ENCODE measurements at places on chromosomes 4 and X.
A peak's percentile ranks its signal among the peaks of the same experiment; 100 is the strongest.

DNA sequence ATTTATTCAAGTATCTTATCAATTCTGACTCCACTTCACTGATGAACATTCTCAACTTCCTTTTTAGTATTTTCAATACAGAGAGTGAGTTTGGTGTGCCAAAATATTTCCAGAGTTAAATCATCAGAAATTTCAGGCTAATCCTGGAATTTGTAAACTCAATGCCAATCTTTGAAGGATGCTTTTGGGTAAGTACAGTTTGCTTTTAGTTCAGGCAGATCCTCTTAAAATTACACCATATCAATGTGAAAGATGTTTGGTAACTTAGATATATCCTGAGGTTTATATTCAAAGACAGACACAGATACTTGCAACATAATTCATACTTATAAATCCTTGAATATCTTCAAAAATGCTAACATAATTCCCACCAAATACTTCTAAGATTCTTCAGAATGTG, 76.0 kb upstream of the FAM47B start:
- DNase-seq = no peak

GRCh38 chr4:80144676-80145470, 52.4 kb upstream of the PRDM8 start:
- DNase-seq = no peak

DNA sequence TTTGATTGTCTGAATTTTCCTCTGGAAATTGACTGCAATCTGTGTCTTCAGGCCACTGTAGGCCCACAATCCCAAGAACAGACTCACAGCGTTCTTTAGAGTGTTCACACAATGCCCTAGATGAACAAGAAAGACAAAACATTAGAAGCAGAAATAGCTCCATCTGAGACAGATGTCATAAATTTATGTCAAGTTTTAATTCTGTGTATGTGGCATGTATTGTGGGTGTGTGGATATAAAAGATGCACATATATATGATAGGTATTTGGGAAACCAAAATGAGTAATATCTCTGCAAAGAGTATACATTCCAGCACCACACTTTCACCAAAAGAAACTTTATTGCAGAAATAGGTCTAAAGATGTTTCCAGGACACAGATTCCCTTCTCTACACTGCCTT, 176.1 kb downstream of the CORIN start:
- DNase-seq = no peak

DNA sequence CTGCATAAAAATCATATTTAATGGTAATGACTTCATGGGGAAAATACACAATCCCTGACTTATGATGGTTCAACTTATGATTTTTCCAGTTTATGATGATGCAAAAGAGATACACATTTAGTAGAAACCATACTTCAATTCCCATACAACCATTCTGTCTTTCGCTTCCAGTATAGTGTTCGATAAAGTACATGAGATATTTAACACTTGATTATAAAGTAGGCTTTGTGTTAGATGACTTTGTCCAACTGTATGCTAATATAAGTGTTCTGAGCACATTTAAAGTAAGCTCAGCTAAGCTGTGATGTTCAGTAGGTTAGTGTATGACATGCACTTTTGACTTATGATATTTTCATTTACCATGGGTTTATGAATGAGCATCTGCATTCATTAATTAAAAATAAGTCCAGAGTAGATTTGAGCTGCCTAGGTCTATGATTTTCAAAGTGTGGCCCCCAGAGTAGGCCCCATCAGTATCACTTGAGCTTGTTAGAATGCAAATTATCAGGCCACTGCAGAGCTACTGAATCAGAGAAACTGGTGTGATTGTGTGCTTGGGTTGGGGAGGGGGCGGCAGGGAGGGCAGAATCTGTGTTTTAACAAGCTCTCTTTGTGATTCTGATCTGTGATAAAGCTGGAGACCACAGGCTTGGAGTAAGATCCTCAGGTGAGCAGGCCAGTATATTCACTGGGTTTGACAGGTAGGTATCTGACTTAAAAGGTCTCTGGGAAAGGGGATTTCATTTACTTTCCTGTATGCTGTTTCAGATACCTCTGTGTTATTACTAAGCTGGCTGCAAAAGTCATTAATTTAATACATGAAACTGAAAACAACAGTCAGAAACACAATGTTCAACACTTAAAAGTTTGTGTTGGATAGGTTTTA, 8.4 kb downstream of the ATP10D start:
- DNase-seq = no peak

DNA sequence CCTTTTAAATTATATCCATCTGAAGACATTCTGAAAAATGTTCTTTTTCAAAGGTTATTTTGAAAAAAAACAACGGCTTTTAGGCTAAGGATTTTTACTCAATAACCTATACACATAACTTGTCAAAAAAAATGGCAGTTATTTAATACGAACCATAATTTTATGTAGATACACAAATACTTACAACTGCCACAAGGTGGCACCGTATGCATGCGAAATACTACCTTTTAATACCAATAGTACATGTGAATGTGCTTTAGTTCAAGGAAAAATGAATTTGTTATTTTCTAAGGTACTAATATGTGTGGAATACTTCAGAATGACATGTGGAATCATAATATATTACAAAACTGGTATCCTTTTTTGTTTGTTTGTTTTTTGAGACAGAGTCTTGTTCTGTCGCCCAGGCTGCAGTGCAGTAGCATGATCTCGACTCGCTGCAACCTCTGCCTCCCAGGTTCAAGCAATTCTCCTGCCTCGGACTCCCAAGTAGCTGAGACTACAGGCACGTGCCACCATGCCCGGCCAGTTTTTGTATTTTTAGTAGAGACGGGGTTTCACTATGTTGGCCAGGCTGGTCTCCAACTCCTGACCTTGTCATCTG, 4.6 kb upstream of the MAD2L1 start:
- peak; percentile 75 for DNase-seq

DNA sequence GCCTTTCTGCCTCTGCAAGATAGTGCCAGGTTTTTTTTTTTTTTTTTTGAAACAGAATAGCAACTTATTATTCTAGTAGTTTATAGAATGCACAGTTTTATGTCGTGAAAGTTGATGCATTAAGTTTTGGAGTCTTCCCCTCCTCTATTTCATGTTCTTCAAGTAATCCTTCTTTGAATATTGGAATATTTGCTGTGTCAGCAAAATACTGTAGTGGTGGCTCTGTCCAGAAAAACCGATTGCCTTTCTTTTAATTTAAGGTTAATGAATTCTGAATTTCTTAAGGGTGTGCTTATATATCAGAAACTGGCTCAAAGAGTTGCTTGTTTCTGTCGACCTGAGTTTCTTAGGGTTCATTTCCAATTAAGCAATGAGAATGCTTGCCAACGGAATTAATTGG, 34.8 kb upstream of the TMSB15B start:
- no peak for DNase-seq

- no peak for DNase-seq
Measured at GRCh38 chr4:27807207-27807606, 946.6 kb downstream of the STIM2 start.

- DNase-seq = no peak
Measured at GRCh38 chr4:68245594-68245993, at the start of gene TMPRSS11B. Gene TMPRSS11B, minus strand, starts transcription at chr4:68245694. Its CDS starts 136 bp downstream, at chr4:68245558.

DNA sequence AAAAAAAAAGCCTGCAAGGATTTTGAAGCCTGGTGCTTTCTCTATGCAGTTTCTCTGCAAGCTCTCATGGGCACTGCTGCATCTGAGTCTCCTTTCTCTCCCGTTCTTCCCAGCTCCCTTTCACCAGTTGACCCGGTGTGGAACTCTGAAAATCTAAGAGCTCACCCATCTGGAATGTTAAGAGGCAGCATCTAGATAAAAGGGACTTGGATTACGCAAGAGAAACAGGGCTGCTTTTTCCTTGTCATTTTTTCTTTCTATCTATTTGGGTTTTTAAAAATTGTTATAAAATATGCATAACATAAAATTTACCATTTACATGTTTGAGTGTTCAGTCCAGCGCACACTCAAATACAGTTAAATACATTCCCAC, 95.2 kb upstream of the RPS6KA3 start:
- no peak for DNase-seq

GRCh38 chr4:128556756-128557155, 252.7 kb upstream of the JADE1 start:
- no peak for DNase-seq

GRCh38 chr4:172390331-172390730, 577.1 kb downstream of the GALNTL6 start:
- no peak for DNase-seq

DNA sequence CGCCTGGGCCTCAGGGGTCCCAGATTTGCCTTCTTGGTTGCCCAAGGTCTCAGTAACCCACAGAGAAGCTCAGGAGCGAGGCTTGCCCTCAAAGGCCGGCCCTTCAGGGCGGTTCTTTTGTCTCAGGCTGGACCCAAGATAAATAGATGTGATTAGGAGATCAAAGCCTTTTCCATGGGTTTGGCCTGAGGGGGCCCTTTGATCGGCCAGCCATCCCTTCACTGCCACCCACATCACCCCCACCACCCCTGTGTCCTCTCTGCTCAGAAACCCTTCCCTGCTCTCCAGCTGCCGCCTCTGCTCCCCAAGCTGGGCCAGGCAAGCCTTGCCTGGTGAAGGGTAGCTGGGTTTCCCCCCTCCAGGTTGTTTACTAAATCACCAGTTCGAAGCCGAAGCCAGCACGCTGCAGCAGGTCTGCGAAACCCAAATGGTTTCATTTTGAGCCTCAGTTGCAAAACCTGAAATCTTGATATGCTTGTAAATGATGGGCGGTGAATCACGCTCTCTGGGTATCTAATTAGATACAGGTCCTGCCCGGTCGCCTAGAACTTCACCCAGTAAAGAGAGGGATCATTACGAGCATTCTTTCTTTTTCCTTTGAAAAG, 202.6 kb upstream of the BCOR start:
- DNase-seq = peak; percentile 7

- DNase-seq = no peak
Measured at GRCh38 chr4:181528570-181529184, 714.5 kb upstream of the TENM3 start.

GRCh38 chr4:119543779-119544178, 84.8 kb downstream of the PDE5A start:
- no peak for DNase-seq

- no peak for DNase-seq
Measured at GRCh38 chr4:183181081-183181480, 82.0 kb downstream of the WWC2 start.

DNA sequence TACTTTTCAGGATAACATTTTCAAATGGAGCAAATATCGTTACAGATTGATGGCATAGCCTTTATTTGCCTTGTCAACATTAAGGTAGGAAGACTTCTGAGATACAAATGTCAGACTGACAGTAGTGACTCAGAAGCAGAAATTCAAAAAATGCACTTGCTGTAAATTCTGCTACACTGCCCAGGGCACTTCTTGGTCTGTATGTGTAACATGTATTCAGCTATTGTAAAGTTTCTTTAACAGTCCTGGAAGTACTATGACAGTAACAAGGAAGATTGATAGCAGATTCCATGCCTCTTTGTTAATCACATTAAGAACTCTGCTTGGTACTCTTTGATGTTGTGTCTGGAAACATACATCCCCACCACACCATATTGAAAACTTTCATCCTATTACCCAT, 69.6 kb upstream of the PCDH18 start:
- DNase-seq = no peak

GRCh38 chrX:13101441-13102139, 57.2 kb upstream of the FAM9C start:
- peak; percentile 60 for DNase-seq

DNA sequence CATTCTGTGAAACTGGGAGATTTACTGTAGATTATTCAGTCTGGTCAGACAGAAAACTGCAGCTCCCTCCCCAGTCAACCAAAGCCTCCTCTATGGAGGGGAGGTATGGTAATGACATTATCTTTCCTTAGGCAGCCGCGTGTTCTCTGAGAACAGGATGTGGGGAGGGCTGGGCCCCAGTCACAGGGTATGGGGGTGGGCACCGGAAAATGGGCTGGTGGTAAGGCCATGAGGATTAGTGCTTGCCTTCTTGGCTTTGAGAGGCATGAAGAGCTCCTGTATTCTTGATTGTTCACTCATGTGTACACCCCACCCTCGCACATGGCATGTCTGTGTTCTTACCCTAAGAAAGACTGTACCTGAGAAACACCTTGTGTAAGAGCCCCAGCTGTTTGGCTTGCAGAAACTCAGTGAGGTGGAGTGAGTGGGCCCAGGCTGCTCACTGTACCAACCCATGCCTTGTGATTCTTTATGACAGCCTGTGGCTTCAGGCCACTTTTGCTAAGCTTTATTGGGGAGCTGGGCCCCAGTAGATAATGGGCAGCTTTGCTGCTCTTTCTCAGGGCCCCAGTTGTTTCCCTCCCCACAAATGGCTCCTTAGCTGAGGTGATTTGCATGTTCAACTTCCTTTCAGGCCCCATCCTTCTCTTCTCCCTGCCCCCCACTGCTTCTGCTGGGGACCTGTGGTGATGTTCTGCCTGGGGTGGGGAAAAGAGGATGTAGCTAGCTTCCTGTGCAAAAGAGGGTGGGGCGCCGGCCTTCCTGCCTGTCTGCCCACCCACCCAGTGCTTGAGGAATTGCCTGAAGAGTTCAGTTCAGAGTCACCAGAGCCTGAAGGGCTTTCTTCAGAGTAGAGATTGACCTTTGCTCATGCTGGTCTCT, 30.7 kb downstream of the MSN start:
- DNase-seq = peak; percentile 65

DNA sequence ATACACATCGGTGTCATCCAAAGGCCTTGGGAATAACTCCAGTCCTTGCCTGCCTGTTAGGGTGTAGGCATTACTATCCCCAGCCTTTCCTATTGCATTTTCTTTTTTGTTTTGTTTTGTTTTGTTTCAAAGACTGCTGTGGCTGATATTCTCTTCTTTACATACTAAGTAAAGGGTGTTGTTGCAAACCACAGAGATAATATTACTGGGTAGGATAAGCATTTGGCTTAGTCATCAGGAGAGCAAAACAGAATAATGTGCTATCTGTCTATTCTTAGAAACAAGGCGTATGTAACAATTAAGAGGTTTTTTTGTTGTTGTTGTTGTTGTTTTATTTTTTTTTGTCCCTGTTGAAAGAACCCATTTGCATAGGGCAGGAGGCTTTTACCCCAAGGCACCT, 41.8 kb downstream of the UGT2B28 start:
- DNase-seq = no peak

DNA sequence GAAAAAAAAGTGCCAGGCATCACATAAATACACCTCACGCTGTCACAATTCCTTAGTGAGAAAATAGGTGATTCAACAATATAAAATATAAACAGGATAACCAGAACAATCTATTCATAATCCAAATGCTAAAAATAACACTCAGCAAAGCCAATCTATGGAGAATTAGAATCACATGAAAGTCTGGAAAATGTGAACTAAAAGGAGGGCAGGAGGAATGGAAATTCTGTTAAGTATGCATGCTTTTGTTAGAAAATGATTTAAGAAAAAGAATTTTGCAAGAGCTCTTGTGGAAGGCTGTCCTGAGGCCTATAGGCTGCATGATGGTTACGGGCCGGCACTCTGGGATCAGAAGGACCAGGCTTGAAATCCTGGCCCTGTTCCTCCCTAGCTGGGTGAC, 70.6 kb upstream of the PROM1 start:
- DNase-seq = no peak

DNA sequence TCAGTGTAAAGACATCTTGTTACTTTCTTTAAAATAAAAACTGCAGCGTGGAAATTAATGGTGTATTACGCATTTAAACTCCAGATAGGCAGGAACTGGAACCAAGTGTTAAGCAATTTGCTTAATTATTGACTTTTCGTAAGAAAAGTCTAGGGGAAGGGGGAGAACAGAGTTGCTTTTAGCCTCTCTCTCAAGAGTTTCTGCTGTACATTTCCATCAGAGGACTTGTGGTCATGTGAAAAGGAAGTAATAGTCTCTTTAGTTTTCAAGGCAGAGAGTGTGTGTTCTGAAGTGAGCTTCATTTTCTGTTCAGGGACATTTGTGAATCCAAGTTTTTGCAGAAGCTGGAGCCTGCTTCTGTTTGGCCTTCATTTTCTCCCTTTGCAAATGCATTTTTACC, 127.2 kb downstream of the UBE2K start:
- no peak for DNase-seq

GRCh38 chrX:4881277-4881676, 1167.8 kb upstream of the PRKX start:
- no peak for DNase-seq

Measured in CD4-positive, alpha-beta T cell treated with Interleukin-2 at 100 ng/mL for 4 hours (primary cell).